ENCODE measurements at places on chromosomes 4 and X. TPM values are rescaled to one million over a fixed set of nuclear protein-coding genes. Genes with fewer than 3 reads are reported as not detected.

The DAPP1 gene
- 0.19 TPM for polyA plus RNA-seq

The RBM47 gene
- 12.3 TPM for polyA plus RNA-seq

The TNMD gene
- 0.61 TPM for polyA plus RNA-seq

The HPGDS gene
- 0.52 TPM for polyA plus RNA-seq

The TMEM47 gene
- polyA plus RNA-seq: 3.2 TPM

The TFE3 gene
- 20.1 TPM for polyA plus RNA-seq

Data from pancreas (tissue), 10 donors.